Upper lobe of right lung (tissue), 1 donor: ENCODE measurements at places on chromosomes 4 and X. TPM values are rescaled to one million over a fixed set of nuclear protein-coding genes. Genes with fewer than 3 reads are reported as not detected.
A peak's percentile ranks its signal among the peaks of the same experiment; 100 is the strongest.

GRCh38 chr4:37400241-37400881 lies 155.8 kb downstream of the NWD2 start:
- no peaks in the 10 kb centered on the region for H3K4me1 ChIP-seq
- no peak overlapping the region for H3K27ac ChIP-seq
- DNase-seq, result no peak
- H3K27me3 ChIP-seq, result no peaks in the 10 kb centered on the region

DNA sequence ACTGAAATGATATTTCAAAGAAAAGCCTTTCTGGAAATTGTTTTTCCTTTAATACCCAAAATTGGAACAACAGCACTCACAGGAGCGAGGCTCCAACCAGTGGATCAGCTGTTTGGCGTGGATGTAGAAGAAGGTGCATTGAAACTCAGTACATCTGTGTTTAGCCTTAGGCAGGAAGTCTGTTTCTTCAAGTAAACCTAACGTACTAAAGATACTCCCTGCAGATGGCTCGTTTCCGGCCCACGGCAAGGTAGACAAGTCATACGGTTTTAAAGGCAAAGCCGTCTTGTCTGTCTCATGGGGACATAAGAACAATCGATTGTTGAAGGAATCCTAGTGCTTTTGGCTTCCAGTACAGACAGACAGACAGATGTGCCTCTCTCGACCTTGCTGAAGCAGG lies 50.0 kb upstream of the CLCN4 start:
- no peak overlapping the region for H3K4me3 ChIP-seq
- peaks cover 11% of the 10 kb centered on the region for H3K4me1 ChIP-seq
- H3K27me3 ChIP-seq, result no peaks in the 10 kb centered on the region
- no peak for DNase-seq
- H3K27ac ChIP-seq, result peak overlapping the region; percentile 24

- no peaks in the 10 kb centered on the region for H3K27me3 ChIP-seq
- no peaks in the 10 kb centered on the region for H3K4me1 ChIP-seq
- peak; percentile 65 for DNase-seq
- H3K4me3 ChIP-seq, result no peak overlapping the region
Measured at GRCh38 chrX:12701628-12702027, 89.6 kb upstream of the PRPS2 start.

DNA sequence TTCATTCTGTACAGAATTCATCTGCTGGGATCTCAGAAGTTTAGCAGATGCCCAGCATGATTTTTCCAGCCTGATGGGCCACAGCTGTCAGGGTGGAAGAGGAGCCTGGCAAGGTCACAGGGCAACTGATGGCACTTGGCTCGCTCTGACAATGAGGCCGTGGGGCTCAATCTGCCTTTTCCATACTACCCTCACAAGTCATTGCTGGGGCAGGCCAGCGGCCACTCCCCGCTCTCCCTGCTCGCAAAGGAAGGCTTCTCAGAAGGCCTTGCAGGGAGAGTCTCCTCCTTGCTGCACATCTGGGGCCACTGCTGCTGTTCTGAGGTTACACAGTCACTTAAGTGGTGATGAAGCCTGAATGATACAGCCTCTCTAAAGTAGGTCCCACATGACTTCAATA lies 349.1 kb downstream of the NR3C2 start:
- H3K4me3 ChIP-seq, result no peak overlapping the region
- H3K27ac ChIP-seq, result no peak overlapping the region
- no peaks in the 10 kb centered on the region for H3K36me3 ChIP-seq
- H3K4me1 ChIP-seq, result no peaks in the 10 kb centered on the region
- no peaks in the 10 kb centered on the region for H3K27me3 ChIP-seq

DNA sequence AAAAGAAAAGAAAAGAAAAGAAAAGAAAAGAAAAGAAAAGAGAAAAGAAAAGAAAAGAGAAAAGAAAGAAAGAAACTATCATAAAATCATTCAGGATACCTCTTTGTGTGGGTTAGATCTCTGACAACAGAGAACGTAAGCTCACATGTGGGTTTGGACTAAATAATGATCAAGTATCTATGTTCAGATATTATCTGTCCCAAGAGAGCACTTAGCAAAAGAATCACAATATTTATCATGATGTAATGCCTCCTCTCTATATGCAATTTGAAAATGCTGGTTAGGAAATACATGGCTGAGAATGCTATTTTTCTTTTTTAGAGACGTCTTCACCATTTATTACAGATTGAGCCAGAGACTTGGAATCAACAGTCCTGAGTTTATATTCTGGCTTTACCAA lies 191.3 kb downstream of the KCNIP4 start:
- no peaks in the 10 kb centered on the region for H3K4me1 ChIP-seq
- no peaks in the 10 kb centered on the region for H3K27me3 ChIP-seq
- no peaks in the 10 kb centered on the region for H3K36me3 ChIP-seq
- no peak overlapping the region for H3K4me3 ChIP-seq

- H3K4me3 ChIP-seq, result no peak overlapping the region
- no peaks in the 10 kb centered on the region for H3K27me3 ChIP-seq
- no peak for DNase-seq
- H3K27ac ChIP-seq, result no peak overlapping the region
- no peaks in the 10 kb centered on the region for H3K36me3 ChIP-seq
- peaks cover 6% of the 10 kb centered on the region for H3K4me1 ChIP-seq
Measured at GRCh38 chr4:120228086-120228485, 161.4 kb upstream of the MAD2L1 start.

- H3K4me3 ChIP-seq, result no peak overlapping the region
- H3K36me3 ChIP-seq, result no peaks in the 10 kb centered on the region
- DNase-seq, result peak; percentile 38
- H3K4me1 ChIP-seq, result no peaks in the 10 kb centered on the region
Measured at GRCh38 chr4:3687538-3687937, 78.6 kb upstream of the ADRA2C start.

DNA sequence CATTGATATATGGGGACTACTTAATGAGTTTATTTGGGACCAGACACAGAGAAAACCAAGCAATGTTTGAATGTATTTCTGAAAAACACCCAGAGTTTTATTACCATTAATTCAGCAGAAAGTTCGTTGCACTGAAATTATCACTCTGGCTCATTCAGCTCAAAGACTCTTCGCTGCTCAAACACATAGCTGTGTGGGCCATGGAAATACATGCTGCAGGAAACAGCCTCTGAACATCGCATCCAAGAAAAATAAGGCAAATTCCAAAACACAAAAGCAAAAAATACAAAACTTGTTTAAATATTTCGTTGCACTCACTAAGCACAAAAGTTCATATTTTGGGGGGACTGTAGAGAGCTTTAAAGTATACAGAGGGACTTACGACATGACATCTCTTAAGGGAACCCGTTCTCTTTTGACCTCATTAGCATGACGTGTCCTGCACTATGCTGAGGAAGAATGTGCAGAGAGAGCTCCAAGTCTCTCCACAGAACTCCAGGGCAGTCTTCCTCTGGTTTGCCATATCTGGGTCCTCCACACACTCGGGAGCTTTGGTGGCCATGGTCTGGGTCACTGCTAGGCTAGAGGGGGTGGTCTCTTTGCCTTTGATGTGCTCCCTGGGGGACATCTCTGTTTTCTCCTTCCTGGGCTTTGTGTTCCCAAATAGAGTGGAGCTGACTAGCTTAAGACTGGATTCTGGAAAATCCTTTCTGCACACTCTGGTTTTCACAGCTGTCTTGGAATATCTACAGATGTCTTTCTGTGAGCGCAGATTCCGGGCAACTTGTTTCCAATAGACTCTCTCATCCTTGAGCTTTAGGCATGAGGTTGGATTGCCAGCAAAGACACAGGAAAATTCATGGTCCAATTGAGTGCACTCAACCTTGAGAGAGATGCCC lies 2.8 kb downstream of the FGFBP1 start:
- H3K4me1 ChIP-seq, result no peaks in the 10 kb centered on the region
- H3K4me3 ChIP-seq, result no peak overlapping the region
- H3K36me3 ChIP-seq, result no peaks in the 10 kb centered on the region

DNA sequence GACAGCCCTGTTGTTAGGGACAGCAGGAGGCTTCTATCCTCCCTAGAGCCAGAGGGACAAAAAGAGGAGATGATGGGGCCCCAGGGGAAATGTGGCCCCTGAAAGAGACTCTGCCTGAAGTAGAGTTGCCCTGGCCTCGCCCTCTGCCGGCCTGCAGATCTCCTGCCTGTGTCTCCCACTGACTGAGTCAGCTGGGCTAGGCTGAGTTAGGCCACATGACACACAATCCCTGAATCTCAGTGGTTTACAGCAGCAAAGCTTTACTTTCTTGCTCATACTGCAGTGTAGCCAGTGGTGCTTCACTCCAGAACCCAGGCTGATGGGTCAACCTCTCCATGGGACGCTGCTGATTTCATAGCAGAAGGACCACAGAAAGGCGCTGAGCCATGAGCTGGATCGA lies 23.5 kb downstream of the DRD5 start:
- no peaks in the 10 kb centered on the region for H3K36me3 ChIP-seq
- no peaks in the 10 kb centered on the region for H3K4me1 ChIP-seq
- H3K27me3 ChIP-seq, result no peaks in the 10 kb centered on the region
- H3K27ac ChIP-seq, result no peak overlapping the region
- DNase-seq, result no peak

GRCh38 chrX:16931371-16931770 lies 15.1 kb upstream of the REPS2 start:
- H3K27me3 ChIP-seq, result no peaks in the 10 kb centered on the region
- no peaks in the 10 kb centered on the region for H3K4me1 ChIP-seq
- no peak overlapping the region for H3K27ac ChIP-seq
- no peak overlapping the region for H3K4me3 ChIP-seq

DNA sequence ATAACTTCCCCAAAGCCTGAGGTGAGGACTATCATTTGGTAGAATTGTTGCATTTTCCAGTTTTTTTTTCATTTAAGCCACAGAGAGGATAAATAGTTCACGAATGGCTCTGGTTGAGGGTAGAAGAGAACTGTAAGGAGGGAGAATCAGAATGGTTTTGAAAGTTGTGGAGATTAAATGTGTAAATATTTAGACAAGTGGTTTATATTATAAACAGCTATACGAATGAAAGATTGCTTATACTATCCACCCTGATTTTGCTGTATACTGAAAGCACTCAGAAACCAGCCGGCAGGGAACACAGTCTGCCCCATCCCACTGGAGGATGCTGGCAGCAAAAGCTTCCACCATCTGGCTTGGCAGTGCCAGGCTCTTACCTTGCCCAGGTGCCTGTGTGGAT lies 341.1 kb downstream of the RAPGEF2 start:
- H3K27me3 ChIP-seq, result no peaks in the 10 kb centered on the region
- no peaks in the 10 kb centered on the region for H3K4me1 ChIP-seq
- no peak overlapping the region for H3K27ac ChIP-seq
- H3K4me3 ChIP-seq, result no peak overlapping the region

DNA sequence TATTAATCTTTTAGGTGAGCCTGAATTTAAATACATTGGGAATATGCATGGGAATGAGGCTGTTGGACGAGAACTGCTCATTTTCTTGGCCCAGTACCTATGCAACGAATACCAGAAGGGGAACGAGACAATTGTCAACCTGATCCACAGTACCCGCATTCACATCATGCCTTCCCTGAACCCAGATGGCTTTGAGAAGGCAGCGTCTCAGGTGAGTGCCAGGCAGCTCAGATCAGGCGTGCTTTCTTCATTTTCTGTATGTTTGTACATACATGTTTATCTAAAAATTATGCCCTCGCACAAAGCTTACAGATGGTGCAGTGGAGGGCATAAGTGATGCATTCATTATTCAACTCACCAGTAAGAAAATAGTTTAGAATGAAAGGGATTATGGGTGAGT lies 85.6 kb downstream of the CPE start:
- H3K27me3 ChIP-seq, result no peaks in the 10 kb centered on the region
- no peaks in the 10 kb centered on the region for H3K4me1 ChIP-seq
- no peak for DNase-seq
- no peaks in the 10 kb centered on the region for H3K36me3 ChIP-seq
- no peak overlapping the region for H3K4me3 ChIP-seq

DNA sequence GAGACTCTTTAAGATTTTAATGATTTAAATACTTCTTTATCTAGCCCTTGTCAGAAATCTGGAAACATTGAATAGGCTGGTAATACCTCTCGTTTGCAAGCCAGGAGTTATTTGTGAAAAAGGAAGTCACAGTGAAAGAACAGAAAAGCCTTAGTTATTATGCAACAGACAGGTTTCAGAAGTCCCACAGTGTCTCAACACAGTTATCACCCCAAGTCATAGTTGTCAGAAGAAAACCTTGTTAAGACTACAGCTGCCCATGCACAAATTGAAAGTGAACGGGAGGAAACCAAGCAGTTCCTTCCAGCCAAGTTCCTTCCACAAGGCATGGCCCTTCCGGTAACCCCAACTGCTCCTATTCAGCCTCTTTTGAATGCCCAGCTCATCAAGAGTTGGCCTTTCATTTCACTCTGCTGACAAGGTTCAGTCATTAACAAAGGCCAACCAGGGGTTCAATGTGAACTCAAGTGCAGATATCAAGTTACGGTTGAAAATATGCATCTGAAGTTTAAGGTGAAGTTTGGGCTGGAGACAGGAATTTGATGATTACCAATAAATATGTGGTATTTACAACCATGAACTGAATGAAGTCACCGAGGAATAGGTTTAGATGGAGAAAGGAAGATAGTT lies 15.6 kb downstream of the ALPK1 start:
- no peaks in the 10 kb centered on the region for H3K36me3 ChIP-seq
- no peak for DNase-seq
- no peaks in the 10 kb centered on the region for H3K27me3 ChIP-seq
- no peak overlapping the region for H3K27ac ChIP-seq
- H3K4me1 ChIP-seq, result no peaks in the 10 kb centered on the region
- no peak overlapping the region for H3K4me3 ChIP-seq

DNA sequence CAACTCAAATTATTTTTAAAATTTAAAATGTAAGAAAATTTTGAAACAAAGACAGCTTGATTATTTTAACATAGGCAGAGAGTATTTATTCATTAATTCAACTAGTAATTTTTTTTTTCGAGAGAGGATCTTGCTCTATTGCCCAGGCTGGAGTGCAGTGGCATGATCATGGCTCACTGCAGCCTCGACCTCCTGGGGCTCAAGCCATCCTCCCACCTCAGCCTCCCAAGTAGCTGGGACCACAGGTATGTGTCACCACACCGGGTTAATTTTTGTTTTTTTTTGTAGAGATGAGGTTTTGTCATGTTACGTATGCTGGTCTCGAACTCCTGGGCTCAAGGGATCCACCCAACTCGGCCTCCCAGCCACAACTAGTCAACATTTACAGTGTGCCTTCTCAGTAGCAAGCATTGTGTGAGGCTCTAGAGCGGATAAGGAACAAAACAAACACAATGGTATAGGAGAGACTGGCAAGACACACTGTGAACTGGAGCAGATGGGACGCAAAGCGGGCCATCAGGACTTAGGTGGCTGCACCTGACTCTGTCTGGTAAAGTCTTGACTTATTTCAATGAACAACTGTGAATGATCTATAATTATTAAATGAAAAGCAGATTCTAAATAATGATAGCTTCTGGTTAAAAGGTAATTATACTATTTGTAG lies 21.6 kb downstream of the SETD7 start:
- no peaks in the 10 kb centered on the region for H3K27me3 ChIP-seq
- no peak overlapping the region for H3K4me3 ChIP-seq

- H3K4me1 ChIP-seq, result no peaks in the 10 kb centered on the region
- no peak overlapping the region for H3K27ac ChIP-seq
- DNase-seq, result no peak
- no peaks in the 10 kb centered on the region for H3K27me3 ChIP-seq
Measured at GRCh38 chr4:172404676-172405075, 591.5 kb downstream of the GALNTL6 start.

The XAGE1B gene
- total RNA-seq, result 1.2 TPM
